Fibroblast of villous mesenchyme (primary cell): ENCODE measurements at places on chromosomes 1 and 21.

DNA sequence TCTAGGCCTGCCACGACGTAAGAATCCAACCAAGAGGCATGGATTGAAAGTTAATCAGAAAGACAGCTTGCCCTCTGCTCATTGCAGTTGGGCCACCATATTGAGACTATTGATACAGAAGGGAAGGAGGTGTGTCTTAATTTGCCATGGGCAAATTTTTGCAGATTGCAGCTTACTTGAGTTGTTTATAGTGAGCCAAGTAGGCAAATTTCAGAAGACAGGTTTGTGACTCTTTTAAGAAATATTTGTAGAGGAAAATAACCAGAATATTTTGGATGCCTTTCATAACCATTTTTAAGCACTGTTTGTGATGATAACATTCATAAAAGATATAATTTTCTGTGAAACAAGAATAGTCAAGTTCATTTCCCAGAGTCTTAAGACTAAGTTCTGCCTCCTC lies 74.1 kb downstream of the PRDM2 start:
- no peak for DNase-seq

GRCh38 chr1:147627435-147628110 lies 42.8 kb downstream of the ACP6 start:
- peak; percentile 47 for DNase-seq

GRCh38 chr1:182113879-182114626 lies 52.5 kb upstream of the ZNF648 start:
- no peak for DNase-seq

DNA sequence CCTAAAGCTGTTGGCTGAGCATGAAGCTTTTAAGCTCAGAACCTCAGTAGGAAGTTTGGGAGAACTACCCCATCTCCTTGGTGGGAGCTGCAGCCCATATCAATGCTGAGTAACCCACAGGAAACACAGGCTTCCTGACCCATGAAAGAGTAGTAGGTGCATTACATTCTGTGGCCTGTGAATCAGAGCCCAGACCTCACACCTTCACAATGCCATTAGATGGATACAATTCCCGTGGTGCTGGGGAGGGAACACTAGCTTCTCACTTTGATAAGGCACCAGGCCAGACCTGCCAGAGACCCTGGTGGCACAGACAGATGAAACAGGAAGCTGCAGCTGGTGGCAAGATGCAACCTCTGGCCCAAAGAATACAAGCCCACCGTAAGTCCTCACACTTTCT lies 308.8 kb downstream of the NPHP4 start:
- no peak for DNase-seq

GRCh38 chr1:212674872-212675271 lies 24.8 kb downstream of the BATF3 start:
- DNase-seq = no peak

GRCh38 chr1:240029418-240029817 lies 62.3 kb upstream of the FMN2 start:
- DNase-seq = peak; percentile 33

DNA sequence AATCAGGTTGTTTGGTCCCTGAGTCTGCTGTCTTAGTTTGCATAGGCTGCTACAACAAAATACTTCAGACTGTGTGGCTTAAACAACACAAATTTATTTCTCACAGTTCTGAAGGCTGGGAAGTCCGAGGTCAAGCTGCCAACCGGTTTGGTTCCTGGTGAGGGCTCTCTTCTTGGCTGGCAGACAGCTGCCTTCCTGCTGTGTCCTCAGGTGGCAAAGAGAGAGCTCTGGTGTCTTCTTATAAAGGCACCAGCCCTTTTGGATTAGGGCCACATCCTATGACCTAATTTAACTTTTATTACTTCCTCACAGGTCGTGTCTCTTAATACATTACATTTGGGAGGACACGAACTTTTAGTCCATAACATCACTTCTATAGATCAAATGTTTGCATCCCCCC lies 89.6 kb upstream of the CD34 start:
- no peak for DNase-seq

DNA sequence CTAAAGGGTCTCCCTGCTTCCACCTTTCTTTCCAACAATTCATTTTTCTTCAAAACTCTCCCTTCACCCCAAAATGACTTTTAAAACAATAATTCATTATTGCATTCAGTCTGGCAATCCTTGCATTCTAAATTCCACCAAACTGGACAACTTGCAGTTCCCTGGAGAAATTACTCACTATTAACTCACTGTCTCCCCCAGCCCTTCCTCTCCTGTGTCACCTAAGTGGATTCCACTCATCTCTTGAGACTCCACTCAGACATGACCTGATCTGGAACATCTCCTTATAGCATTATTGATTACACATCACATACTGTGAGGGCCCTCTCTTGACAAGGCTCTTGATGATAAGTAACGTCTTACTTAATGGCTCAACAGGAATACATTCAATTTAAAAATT lies 257.1 kb downstream of the BRINP2 start:
- no peak for DNase-seq
